ENCODE measurements at places on chromosomes 11 and 22.

DNA sequence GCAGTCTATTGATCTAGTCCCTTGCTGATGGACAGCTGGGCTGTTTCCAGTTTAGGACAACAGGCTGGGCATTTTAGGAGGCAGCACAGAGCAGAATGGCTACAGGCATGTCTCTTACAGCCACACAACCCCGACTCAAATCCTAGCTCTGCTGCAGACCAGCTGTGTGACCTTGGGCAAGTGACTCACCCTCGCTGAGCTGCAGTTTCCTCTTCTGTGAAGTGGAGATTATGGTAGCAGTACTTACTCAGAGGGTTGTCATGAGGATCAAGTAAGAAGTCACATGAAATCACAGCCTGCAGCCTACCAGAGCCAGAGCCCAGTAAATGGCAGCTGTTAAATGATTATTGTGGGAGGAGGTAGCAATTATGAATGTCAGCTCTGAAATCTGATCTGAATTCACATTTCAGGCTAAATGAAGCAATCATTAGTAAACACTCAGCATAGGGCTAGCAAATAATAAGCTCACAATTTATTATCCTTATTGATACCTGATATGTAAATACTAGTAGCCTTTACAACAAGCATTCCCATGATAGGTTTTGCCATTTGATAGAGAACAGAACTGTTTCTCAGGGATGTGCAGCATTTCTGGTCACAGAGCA lies 58.9 kb downstream of the MYEOV start:
- peak; percentile 100 for DNase-seq

- DNase-seq, result no peak
Observed at GRCh38 chr22:44861245-44861644, 108.9 kb downstream of the ARHGAP8 start.

DNA sequence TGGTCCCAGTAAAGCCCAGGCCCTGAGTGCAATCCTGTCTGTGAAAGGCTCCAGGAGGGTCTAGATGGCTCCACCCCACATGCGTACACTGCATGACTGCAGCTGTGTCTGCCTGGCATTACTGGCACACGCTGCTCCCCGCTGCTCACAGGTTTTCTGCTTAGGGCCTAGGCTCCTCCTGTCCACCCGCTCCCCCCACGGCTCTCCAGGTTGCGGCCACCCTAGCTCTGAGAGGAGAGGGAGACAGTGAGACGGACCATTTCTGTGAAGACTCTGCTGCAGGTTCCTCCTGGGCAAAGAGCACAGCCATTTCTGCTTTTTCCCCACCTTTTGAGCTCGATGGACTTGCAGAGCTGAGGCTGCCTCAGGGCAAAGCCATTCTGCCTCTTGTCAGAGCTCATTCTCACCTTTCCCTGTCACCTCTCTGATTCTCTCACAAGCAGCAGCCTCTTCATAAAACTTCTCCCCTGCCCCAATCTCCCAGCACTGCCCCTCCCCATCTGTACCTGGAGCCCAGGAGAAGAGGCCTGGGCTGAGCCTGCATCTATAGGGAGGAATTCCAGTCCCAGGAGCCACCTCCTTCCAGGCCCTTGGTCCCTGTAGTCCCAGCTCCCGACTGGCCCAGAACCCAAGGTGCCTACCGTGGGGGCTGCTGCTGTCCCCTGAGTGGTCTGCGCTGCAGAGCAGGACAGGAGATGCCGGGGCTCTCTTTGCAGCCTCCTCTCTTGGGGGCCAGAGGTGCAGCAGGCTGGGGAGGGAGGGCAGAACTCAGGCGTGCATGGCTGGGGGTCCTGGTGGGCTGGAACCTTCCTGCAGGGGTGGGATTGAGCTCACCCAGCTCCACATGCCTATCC lies 433.7 kb upstream of the B3GAT1 start:
- no peak for DNase-seq

- DNase-seq, result no peak
Observed at GRCh38 chr11:64655941-64656601, 65.1 kb downstream of the SLC22A12 start.

GRCh38 chr22:46075764-46076531 lies 74.4 kb upstream of the PPARA start:
- no peak for DNase-seq

DNA sequence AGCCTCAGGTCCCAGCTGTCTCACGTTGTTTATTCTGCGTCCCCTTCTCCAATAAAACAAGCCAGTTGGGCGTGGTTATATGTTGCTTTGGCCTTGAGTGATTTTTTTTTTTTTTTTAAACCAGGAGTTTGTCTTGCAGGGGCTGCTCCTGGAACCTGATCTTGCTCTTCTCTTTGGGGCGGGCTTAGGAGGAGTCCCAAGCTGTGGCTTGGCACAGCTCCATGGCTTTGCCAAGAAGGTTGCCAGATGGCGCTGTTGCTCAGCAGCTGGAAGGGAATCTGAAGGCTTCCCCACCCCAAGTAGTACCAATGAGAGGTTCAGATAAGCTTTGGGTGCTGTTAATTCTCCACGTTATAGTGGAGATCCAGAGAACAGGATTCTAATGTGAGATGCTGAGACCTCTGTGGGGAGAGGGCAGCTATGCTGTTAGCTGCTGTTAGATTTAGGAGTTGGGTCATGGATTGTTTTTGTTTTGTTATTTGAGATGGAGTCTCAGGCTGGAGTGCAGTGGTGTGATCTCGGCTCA lies 2.0 kb upstream of the FERMT3 start:
- peak; percentile 91 for DNase-seq

- no peak for DNase-seq
Observed at GRCh38 chr11:101128571-101129202, 926 bp downstream of the PGR start.

- peak; percentile 16 for DNase-seq
Observed at GRCh38 chr11:63608353-63609345, 5.6 kb downstream of the PLAAT3 start.

- DNase-seq, result no peak
Observed at GRCh38 chr11:47899801-47900200, 51.7 kb upstream of the NUP160 start.

DNA sequence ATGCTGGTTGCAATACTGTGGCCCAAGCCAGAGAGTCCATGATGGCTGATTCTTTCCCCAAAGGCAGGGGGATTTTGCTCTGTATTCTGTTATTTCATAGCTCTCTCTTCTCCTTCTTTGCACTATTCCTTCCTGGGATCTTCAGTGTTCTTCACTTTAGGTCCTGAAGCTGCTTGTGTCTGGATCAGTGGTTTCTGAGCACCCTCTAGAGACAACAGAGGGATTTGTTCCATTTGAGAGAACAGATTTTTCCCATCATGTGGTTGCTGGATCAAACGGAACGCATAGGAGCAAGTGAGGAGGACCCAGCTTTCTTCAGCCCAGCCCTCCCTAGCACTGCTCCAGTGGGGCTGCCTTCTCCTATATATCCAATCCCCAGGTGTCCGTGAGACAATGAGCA lies 68.7 kb upstream of the SYN3 start:
- no peak for DNase-seq

GRCh38 chr11:97815667-97816066 lies 1205.1 kb upstream of the CNTN5 start:
- DNase-seq, result no peak

- DNase-seq, result no peak
Observed at GRCh38 chr22:48838846-48839730, 988.6 kb downstream of the BRD1 start.

GRCh38 chr11:68828155-68828931 lies 13.4 kb downstream of the CPT1A start:
- DNase-seq, result no peak

DNA sequence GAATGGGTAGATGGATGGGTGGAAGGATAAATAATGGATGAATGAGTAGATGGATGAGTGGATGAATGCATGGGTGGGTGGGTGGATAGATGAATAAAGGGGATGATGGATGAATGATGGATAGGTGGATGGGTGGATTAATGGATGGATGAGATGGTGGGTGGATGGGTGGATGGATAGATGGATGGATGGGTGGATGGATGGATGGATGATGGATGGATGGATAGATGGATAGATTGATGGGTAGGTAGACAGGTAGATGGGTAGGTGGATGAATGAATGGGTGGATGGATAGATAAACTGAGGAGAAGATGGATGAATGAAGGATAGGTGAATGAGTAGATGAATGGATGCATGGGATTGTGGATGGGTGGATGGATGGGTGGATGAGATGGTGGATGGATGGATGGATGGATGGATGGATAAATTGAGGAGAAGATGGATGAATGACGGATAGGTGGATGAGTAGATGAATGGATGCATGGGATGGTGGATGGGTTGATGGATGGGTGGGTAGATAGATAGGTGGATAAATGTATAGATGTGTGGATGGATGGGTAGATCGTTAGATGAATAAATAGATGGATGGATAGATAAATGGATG lies 331.3 kb downstream of the MN1 start:
- DNase-seq, result no peak

DNA sequence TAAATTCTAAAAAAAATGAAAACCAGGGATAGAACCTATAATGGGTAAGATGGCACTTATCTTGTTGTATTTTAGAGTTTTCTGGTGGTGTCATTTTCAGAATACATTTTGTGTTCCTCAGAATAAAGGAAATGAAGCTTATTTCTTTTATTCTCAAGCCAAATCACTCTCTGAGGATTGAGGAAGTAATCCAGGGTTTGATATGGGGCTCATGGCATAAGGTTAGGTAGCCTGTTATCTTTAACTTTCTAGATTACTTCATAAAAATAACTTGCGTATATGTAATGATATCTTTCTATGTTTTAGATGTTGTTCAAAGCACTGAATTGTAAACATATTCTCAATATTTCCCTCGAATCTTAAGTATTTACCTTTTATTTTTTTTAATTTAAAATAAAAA lies 33.5 kb downstream of the PDE3B start:
- DNase-seq, result no peak

DNA sequence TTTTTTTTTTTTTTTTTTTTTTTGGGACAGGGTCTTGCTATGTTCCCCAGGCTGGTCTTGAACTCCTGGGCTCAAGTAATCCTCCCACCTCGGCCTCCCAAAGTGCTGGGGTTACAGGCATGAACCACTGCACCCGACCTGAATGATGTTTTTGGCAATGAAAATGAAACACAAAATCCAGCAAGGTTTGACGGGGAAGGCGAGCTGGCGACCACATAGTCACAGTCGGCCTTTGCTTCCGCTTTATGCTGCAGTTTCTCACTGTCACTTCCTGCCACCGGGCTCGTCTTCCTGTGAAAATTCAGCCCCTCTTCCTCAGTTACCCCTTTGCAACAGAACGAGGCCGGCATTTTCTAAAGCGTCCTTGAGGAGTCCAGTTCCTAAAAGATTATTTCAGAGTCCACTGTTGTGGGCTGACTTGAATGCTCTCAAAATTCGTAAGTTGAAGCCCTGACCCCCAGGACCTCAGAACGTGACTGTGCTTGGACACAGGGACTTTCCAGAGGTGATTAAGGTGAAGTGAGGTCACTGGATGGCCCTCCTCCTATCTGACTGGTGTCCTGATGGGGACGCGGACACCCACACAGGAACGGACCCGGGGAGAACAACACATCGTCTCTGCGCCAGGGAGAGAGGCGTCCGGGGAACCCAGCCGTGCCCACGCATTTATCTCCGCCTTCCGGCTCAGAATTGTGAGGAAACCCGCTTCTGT lies 2.9 kb upstream of the BID start:
- no peak for DNase-seq

GRCh38 chr11:130999992-131000770 lies 83.9 kb upstream of the SNX19 start:
- DNase-seq, result peak; percentile 99

DNA sequence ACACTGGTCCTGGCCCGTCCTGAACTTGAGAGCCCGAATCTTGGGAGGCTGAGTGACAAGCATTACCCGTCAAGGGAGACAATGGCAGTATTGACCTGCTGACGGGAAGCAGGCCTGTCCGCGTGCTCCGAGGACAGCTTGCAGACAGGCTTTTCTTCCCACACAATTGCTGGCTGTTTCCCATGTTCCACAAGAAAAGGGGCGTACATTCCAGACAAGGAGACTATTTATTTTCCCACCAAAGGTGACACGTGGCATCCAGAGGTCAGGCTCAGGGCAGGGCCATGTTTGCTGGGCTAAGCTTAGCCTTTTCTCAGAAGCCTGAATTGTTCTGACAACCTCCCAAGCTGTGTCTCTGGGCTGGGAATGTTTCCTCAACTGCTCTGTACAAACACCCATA lies 86.9 kb upstream of the SPON1 start:
- DNase-seq, result no peak

GRCh38 chr11:65002706-65003105 lies 5.9 kb upstream of the BATF2 start:
- no peak for DNase-seq

DNA sequence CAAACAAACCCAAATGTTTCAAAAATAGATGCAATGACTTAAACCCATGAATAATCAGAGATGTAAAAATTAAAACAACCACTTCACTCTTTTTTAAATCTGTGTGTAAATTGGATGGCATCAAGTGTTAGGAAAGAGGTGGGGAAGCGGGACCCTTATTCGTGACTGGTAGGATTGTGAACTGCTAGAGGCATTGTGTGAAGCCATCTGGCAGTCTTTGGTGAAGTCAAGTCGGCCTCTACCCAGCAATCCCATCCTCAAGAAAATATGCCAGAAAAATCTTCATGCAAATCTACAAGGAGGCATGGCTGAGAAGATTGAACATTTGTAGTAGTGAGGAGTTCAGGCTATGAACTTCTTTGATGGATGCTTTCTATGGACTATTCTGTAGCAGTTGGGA lies 114.6 kb upstream of the C11orf87 start:
- no peak for DNase-seq

- DNase-seq, result no peak
Observed at GRCh38 chr11:95684170-95684569, 105.4 kb downstream of the FAM76B start.

DNA sequence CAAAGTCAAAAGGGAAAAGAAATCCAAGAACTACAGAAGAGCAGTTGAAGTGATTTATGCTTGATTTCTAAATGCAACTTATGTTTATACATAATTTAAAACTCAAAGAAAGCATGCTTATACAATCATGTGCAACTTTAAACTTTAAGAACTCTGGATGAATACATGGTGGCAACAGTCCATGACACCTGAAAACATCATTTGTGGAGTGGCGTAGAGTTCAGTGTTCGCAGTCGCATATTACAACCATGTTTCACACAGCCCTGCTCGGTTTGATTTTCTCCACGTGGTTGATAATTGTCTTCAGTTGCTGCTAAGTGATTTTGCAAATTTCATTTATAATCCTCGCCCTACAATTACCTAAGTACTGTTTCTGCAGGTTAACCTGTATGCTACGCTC lies 45.4 kb downstream of the DKK3 start:
- no peak for DNase-seq

GRCh38 chr22:23533771-23534191 lies 46.3 kb downstream of the IGLL1 start:
- DNase-seq, result no peak

GRCh38 chr11:128375961-128376360 lies 211.4 kb downstream of the ETS1 start:
- DNase-seq, result no peak

DNA sequence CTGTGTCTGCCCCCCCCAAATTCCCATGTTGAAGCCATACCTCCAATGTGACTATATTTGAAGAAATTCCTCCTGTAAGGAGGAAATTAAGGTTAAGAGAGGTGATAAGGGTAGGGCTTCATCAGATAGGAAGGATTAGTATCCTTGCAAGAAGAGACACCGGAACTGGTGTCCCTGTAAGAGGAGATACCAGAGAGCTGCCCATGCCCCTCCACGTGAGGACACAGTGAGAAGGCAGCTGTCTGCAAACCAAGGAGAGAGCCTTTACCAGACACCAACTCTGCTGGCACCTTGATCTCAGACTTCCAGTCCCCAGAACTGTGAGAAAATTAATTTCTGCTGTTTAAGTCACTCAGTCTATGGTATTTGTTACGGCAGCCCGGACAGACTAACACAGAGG lies 109.3 kb downstream of the ARFGAP2 start:
- DNase-seq, result no peak
